ENCODE measurements at places on chromosomes 12 and 14.

DNA sequence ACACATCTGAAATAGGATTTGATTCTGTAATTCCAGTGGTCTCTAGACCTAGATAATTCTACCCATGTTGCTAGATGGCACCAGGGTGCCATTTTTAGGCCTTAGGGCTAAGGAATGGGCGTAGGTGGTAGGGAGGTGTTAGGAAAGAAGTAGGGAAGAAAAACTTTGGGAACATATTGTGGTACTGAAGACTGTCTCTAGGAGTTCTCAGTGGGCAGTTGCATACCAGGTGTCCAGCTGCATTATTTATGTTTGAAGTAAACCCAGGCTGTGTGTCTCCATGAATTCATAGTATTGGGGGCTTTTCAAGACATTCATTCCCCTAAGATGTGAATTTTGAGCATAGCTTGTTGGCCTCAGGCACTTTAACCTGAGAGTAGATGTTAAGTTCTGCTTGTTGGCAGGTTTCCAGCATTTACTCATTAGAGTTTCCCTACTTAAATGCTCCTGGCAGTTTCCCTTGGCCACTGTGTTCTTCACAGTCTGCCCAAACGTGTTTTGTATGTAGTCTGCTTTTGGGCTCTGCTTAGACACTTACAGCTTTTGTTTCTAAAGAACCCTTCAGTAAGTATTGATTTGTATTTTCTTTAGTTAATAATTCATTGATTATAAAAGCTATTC is 31.5 kb upstream of the CCT2 start:
- DNase-seq, result no peak

- no peak for DNase-seq
Measured at GRCh38 chr12:93443576-93443975, 1.8 kb upstream of the UBE2N start.

DNA sequence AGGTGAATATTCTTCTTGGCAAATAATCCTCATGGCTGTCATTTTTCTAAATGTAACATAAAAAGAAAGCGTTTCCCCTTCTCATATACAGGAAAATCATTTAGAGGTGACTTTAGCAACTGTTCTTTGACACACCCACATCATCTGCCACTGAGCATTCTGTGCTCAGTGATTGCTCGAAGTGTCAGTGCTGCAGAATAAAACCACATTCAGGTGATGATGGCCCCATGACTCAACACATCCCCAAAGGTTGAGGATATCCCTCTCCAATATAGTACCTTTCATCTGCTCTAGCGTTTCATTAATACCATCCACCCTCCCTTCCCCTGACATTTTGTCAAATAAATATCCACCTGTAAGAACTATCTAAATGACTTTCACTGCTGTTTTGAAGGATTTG is 28.7 kb upstream of the CPSF6 start:
- no peak for DNase-seq

DNA sequence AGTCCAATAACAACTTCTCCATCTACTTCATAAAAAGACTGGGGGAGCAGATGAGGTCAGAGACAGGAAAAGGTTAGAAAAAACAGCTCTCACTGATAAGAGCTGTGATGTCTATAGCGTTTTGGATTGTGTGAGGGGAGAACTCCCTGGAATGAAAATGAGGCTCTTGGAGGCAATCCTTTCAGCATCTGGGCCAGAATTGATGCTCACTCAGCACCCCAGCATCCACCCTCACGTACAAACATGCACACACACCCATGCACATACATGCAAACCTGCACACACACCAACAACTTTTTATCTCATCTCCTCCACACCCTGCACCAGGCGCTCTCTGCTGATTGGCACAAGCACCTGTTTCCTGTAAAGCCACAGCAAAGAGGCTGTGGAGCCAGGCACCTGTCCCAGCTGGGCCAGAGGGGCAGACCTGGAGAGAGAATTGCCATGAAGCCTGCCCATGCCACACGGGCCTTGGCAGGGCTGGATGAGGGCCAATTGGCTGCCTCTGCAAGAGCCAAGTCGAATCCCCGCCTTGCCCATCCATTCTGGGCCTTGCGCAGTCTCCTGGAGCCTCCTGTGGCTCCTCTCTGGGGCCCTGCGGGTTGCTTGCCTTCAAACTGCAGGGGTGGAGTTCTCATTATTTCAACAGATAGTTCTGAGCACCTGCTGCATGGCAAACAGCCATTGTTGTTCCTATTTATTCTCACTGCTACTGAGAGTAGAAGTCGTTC is 53.1 kb downstream of the SYNE3 start:
- no peak for DNase-seq

- DNase-seq, result no peak
Measured at GRCh38 chr12:52847335-52848102, 1.3 kb downstream of the KRT78 start.

DNA sequence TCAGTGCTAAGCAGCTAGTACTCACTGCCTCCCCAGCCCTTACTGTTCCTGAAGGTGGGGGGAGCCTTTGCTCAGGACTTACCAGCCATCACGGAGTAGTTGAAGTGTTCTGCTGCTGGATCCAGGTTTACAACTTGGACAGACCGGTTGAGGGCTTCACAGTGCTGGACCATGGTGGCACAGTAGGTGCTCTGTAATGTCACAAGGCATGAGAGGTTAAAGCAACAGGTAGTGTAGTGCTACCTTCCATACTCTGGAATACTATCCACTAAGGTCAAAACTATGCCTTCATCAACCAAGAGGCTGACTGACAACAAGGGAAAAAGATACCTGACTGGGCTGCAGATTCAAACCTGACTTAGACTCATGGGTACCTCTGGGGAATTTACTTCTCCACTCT is 3.0 kb downstream of the GPN3 start:
- no peak for DNase-seq

- no peak for DNase-seq
Measured at GRCh38 chr12:47268501-47269454, 189.0 kb upstream of the AMIGO2 start.

GRCh38 chr12:67025543-67026114 is 243.5 kb upstream of the CAND1 start:
- DNase-seq, result no peak

GRCh38 chr12:120836114-120836684 is 68.0 kb downstream of the SPPL3 start:
- no peak for DNase-seq
